ENCODE measurements at places on chromosomes 4 and X.

GRCh38 chr4:1819284-1819683, 26.2 kb downstream of the FGFR3 start:
- no peak for DNase-seq

DNA sequence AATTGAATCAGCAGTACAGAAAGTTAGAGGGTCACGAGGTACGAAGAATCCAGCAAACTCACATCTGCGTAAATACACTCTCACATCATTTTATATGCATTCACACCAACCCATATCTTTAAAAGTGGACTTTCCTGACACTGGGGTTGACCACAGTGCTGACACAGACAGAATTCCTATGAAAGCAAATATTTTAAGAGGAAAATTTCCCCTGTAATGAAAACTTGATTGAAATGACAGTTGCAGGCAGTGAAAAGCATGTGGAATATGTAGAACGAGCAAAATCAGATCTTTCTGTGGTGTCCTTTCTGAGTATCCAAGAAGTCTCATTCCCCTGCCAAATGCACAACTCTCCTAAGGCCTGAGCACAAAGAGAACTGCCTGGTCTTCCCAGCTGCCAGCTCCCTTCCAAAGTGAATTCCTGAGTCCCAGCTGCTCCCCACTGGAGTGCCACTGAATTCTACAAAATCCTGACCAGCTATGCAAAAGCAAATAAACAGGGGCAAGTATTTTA, 50.5 kb upstream of the FAM9C start:
- no peak for DNase-seq

DNA sequence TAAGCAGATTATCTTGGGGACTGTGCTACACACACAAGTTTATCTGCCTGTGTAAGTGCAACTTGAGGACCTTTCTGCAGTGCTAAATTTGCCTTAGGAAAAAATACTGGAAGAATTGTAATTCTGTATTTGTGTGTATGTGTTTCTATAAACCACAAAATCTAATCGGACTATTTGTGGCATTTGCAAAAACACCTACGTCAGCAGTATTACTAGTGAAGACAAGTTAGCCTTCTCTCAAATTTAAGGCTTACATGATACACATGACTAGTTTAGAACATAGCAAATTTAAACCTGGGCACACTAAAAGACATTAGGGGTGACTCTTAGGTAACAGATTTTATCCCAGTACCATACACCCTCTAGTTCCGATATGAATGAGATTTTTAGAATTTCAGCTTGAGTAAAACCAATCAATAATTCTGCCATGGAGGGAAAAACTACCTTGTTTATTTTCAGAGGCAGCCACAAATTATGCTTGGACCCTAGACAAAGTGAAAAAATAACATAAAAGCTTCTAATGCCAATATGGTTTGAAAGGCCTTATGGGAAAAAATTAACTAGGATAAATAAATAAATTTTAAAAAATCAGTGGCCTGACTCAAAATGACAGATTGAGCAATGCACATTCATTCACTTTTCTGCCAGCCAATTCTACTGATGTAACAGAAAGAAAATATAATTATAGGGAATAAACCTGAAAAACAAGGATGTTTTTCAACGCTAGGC, 176.4 kb downstream of the SNCA start:
- peak; percentile 24 for DNase-seq

- peak; percentile 52 for DNase-seq
Measured at GRCh38 chr4:140004549-140004895, 149.5 kb downstream of the MAML3 start.

DNA sequence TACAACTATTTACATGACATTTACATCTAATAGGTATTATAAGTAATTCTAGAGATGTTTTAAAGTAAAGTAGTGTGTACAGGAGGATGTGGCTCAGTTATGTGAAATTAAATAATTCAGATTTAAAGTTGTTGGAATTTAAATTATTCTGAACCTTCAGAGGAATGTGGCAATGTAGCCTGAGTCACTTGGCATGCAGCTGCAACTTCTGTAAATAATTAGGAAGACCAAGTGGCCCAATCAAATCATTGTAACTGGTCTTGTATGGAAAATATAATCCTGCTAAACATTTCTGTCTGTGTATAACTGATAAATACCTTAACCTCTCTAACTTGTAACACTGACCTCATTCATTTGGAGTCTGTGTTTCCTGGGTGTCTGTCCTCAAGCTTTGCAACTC, 828.9 kb downstream of the GLUD2 start:
- DNase-seq, result peak; percentile 65

- DNase-seq, result peak; percentile 50
Measured at GRCh38 chrX:123964156-123964834, 2.8 kb downstream of the STAG2 start.

DNA sequence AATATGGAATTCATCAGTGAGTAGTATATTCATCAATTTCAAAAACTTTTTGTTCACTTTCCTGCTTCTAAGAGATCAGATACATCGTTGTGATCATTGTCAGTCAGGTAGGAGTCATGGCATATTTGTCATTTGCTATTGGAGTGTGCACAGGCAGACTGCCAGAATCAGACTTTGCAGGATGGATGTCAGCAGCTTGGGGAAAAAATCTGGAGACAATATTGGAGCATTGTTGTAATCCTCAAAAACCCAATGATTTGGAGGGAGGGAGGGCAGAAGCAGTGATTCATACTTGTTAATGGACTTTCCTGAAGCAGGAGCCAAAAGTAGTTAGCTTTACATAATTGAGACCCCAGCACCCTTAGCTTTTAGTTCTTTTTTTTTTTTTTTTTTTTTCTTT, 59.6 kb upstream of the DRP2 start:
- DNase-seq, result no peak

GRCh38 chr4:155530290-155530689, 136.4 kb upstream of the GUCY1A1 start:
- DNase-seq, result no peak

DNA sequence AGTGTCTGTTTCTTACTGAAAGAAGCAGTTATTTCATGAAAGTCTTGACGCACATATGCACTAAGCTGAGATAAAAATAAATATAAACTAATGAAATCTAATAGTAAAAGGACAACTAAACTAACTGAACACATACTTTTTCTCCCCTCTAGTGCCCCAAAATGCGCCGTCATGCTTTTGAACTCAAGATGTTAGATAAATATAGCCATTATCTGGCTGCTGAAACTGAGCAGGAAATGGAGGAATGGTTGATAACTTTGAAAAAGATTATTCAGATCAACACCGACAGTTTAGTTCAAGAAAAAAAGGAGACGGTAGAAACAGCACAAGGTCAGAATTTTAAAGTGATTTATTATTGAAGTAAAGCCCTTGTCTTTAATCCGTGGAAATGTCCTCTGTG, 70.2 kb downstream of the DOCK11 start:
- no peak for DNase-seq

Measured in iris pigment epithelial cell (primary cell).